ENCODE measurements at places on chromosomes 16 and 17.

DNA sequence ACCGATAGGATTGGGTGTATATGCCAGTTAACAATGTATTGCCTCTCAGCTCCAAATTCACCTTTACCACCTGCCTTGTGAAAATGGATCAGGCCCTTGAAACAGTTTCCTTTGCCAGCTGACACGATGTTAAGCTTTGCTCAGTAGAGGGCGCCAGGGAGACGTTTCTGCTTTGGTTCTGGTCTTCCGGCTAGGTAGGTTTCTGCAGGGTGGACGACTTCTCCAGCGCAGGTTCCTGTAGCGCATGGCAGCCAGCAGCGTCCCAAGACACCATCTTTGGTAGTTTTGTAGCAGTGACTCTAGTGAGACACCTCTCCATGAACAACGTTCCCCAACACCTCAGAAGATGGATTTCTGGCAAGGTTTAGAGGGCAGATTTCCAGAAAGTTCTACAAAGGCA is 24.0 kb downstream of the SYCE1L start:
- DNase-seq: peak; percentile 42

DNA sequence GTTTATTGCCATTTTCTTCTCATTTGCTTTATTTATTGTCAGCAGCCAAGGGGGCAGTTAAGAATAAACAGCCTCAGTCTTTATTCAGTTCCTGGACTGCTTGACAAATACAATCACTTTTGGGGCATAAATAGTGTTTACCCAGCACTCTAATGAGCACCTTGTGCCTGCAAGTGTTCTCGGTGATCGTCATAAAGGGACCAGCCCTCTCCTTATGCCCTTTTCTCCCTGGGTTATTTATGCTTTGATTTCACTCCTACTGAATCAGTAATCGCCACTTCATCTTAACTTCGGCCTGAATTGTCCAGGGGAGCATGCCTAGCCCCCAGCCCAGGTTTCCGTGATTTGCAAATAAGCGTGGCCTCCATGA is 55.7 kb upstream of the CACNG5 start:
- no peak for DNase-seq

- DNase-seq: no peak
Observed at GRCh38 chr16:79698341-79698753, 97.8 kb upstream of the MAF start.

DNA sequence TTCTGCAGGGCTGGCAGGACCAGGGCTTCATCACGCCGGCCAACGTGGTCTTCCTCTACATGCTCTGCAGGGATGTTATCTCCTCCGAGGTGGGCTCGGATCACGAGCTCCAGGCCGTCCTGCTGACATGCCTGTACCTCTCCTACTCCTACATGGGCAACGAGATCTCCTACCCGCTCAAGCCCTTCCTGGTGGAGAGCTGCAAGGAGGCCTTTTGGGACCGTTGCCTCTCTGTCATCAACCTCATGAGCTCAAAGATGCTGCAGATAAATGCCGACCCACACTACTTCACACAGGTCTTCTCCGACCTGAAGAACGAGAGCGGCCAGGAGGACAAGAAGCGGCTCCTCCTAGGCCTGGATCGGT is 1.4 kb downstream of the CDK5R1 start:
- DNase-seq: no peak

DNA sequence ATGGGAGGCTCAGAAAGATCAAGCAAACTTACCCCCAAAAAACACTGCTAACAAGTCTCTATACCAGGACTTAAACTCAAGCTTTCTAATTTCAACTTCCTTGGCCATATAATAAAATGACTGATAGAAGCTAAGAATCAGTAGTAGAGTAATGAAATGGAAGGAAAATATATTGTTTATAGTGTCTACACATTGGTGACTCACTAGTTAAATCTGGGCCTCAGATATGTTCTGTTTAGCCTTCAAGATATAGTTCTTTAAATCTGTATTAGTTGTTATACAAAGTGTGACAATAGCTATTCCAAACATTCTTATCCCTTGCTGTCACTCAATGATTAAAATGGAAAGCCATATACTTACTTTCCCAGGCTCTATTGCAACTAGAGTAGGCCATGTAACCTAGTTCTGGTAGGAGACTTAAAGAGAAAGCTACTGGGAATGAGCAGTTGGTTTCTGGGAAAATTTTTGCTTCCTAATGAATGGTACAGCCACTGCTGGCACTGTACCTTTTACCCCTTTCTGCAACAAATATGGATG is 18.3 kb downstream of the SSH2 start:
- DNase-seq: no peak

GRCh38 chr17:43547659-43548256 is 1.6 kb upstream of the ETV4 start:
- DNase-seq: peak; percentile 55
